Sigmoid colon (tissue), 7 donors: ENCODE measurements at places on chromosomes 2 and 18.

- DNase-seq = no peak
- H3K27me3 ChIP-seq = no peaks in the 10 kb centered on the region
- H3K27ac ChIP-seq = no peak overlapping the region
- H3K36me3 ChIP-seq = no peaks in the 10 kb centered on the region
- H3K4me3 ChIP-seq = no peak overlapping the region
Observed at GRCh38 chr2:236793023-236794011, 223.7 kb downstream of the ACKR3 start.

GRCh38 chr2:64550042-64550441 lies 25.9 kb downstream of the AFTPH start:
- H3K36me3 ChIP-seq = peaks cover 7% of the 10 kb centered on the region
- H3K27ac ChIP-seq = no peak overlapping the region
- no peaks in the 10 kb centered on the region for H3K4me1 ChIP-seq
- DNase-seq = no peak

- no peaks in the 10 kb centered on the region for H3K36me3 ChIP-seq
- no peaks in the 10 kb centered on the region for H3K4me1 ChIP-seq
- H3K27ac ChIP-seq = no peak overlapping the region
- H3K27me3 ChIP-seq = no peaks in the 10 kb centered on the region
Observed at GRCh38 chr18:36196238-36196995, 9.1 kb downstream of the MOCOS start.

GRCh38 chr2:105416156-105416555 lies 17.3 kb upstream of the FHL2 start:
- H3K4me3 ChIP-seq = no peak overlapping the region
- no peak for DNase-seq
- no peaks in the 10 kb centered on the region for H3K36me3 ChIP-seq
- no peak overlapping the region for H3K27ac ChIP-seq

DNA sequence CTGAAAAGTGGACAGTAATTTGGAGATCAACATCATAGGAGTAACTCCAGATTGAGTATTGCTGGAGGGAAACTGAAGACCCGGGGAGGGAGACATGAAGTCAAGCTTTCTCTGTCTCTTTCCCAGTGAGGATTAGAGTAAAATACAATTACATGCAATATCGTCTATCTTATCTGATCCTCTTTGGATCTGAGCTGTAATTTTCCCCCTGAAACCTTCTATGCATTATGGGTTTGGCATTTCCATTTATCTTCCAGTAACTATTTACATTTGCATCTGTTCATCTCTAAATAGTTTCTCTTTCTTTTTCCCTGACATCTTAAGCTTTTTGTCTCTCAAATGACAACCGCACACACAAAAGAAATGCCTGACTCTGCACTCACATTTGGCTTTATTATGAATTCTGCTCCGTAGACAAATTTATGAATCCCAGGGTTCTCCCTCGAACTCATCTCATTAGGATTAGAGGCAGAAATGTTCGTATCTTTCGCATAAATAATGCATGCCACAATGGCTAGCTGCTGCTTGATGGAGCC lies 113.1 kb downstream of the SPP2 start:
- DNase-seq = no peak
- no peak overlapping the region for H3K4me3 ChIP-seq
- no peaks in the 10 kb centered on the region for H3K4me1 ChIP-seq

DNA sequence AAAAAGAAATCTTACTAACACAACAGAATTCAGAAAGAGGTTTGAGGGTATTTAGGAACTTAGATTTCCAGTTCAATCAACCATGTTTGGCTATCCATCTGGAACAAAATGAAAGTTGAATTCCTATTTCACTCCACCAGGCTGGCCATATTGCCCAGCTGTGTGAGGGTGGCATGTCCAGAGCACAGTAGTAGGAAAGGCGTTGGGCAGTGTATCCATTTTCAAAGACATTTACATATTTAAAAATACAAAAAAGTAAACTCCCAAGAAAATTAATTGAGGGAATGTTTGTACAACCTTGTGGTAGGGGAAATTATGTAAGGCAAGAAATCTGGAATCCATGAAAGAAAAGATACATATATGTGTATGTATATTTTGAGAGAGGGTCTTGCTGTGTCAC lies 21.5 kb upstream of the MSH2 start:
- H3K27me3 ChIP-seq = no peaks in the 10 kb centered on the region
- H3K4me1 ChIP-seq = no peaks in the 10 kb centered on the region
- H3K36me3 ChIP-seq = no peaks in the 10 kb centered on the region
- H3K27ac ChIP-seq = no peak overlapping the region

DNA sequence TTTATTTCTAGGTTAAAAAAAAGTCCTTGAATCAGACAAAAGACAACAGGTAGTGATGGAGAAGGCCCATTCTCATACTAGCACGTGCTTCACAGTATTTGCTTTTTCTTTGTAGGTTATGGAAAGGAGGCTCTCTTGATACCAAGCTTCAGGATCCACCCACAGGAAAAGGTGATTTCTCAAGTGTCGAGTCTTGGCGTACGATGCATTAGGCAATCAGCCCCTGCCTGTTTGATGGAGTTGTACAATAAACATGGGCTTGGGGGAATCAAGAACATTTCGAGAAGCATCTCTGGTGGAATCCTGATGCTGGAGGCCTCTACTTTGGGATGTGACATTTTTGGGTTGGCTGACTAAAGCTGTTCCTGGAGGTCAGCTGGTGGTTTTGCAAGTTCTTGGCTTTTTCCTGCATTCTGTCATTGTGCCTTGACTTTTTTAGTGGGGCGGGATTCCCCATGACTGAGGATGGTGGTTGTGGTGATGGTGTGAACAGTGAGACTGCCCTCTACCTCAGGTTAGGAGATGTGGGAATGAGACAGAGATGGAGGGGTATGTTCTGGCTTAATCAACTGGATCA lies 231.5 kb upstream of the SPRED2 start:
- no peaks in the 10 kb centered on the region for H3K27me3 ChIP-seq
- no peak overlapping the region for H3K27ac ChIP-seq

- no peak overlapping the region for H3K27ac ChIP-seq
- H3K4me3 ChIP-seq = no peak overlapping the region
Observed at GRCh38 chr18:62386601-62387000, 61.5 kb downstream of the TNFRSF11A start.

DNA sequence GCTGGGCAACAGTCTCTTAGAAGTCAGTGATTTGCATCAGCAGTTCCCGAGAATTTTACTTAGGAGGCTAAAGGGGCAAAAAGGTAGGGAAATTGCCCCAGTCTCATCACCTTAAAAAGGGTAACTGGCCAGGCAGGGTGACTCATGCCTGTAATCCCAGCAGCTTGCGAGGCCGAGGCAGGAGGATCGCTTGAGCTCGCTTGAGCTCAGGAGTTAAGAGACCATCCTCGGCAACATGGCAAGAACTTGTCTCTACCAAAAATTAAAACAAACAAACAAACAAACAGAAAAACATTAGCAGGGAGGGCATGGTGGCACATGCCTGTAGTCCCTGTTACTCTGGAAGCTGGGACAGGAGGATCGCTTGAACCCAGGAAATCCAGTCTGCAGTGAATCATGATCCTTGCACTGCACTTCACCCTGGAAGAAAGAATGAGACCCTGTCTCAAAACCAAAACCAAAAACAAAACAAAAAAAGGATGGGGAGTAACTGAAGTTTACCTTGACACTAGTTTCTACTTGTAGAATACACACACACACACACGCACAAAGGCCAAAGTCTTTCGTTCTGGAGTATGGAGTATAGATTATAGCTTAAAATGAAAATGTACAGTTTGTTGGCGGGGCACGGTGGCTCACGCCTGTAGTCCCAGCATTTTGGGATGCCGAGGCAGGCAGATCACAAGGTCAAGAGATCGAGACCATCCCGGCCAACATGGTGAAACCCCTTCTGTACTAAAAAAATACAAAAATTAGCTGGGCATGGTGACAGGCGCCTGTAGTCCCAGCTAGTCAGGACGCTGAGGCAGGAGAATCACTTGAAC lies 2.7 kb upstream of the GEMIN6 start:
- no peaks in the 10 kb centered on the region for H3K36me3 ChIP-seq
- no peaks in the 10 kb centered on the region for H3K4me1 ChIP-seq
- no peak for DNase-seq
- H3K27ac ChIP-seq = no peak overlapping the region

GRCh38 chr2:111897630-111897923 lies 830 bp upstream of the MERTK start:
- H3K4me3 ChIP-seq = peak overlapping the region; percentile 70
- H3K27ac ChIP-seq = peak overlapping the region; percentile 90
- no peak for DNase-seq

GRCh38 chr18:23671564-23671963 lies 8.9 kb upstream of the ANKRD29 start:
- no peaks in the 10 kb centered on the region for H3K27me3 ChIP-seq
- no peaks in the 10 kb centered on the region for H3K36me3 ChIP-seq
- H3K4me3 ChIP-seq = no peak overlapping the region
- H3K27ac ChIP-seq = no peak overlapping the region

DNA sequence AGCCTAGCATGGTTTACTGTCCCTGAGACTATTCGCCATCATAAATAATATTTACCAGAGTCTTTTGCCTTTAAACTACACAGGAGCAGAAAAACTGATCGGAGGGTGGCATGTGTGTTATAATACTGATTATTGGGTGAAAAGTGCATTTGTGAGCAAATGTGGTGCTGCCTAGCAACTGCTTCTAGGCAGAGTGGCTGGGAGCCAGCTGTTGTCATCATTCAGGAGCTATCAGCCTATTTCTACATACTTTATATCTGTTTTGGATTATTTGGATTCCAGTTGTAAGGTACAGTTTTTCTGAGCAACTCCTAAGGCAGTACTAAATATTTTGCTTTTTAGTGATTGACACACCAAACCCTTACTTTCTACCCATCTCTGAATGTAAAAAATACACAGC lies 75.0 kb upstream of the MSTN start:
- no peak overlapping the region for H3K4me3 ChIP-seq
- H3K27me3 ChIP-seq = no peaks in the 10 kb centered on the region
- H3K27ac ChIP-seq = no peak overlapping the region
